ENCODE measurements at places on chromosomes 11 and 22.

DNA sequence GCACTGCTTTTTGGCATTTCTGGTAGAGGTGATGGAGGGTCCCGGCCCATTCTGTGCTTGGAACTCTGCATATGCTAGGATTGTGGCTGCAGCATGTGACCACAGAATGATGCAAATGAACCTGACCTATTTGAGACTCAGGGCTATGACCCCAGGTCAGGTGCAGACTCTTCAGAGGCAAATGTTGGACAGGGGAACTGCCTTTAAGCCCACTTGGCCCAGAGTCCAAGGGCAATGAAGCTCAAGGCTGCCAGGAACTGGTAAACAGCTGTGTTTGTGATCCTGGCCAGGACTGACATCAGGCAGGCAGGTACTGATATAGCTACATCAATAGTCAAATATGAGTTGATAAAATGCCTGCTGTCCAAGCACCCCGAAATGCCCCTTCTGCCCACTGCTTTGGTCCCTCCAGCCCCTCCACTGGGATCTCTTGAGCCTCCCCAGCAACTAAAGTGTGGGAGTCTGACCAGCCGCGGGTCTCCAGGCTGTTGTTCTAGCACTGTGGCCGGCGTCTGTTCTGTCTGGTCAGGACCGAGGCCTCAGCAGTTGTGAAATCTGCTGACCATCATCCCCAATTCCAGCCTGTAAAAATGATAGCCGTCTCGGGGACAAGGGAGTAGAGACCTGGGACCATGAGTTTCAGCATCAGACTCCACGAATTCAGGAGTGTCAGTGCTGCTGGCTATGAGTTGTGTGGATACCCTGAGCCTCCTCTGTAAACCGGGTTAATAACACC, 82.4 kb upstream of the EIF3D start:
- no peak for DNase-seq

- DNase-seq, result no peak
These were observed 155.6 kb upstream of the NCAM1 start for GRCh38 chr11:112805658-112806057.

DNA sequence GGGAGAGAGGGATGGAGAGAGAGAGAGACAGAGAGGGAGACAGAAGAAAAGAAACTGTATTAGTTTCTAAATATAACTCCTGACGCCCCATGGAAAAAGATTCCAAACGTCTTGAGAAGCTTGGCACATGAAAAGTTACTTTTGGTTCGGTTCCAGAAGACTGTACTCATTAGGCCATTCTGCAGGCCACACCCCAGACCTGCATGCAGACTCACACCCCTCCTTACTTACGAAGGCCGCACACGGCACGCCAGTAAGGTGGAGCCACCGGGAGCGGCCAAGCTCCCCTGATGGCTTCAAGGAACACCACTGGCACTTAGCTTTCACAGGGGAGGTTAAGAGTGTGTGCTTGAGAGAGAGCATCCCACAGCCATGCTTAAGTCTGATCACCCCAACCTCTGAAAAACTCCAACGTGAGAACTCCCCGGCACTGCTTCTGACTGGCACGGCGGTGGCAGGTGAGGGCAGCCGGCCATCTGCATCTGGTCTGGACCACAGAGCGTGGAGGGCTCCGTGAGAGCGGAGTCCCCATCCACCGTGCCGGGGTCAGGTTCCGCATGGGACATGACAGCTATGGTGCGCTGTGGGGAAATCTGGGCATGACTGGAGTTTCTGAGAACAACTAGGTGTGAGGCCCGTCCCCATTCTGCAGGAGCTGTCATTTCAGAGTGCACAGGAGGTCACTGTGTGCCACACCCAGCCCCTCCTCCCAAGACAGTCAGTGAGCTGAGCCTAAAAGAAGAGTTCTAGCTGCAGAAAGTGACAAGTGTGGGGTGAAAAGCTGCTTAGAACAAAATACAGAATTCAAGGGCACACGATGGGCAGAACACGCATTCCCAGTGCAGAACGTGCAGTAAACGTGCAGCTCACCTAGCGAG, 62.4 kb downstream of the MYH9 start:
- DNase-seq, result no peak

GRCh38 chr11:6393989-6394670, 3.9 kb downstream of the SMPD1 start:
- DNase-seq, result no peak

- no peak for DNase-seq
These were observed 32.6 kb downstream of the RTN4R start for GRCh38 chr22:20235389-20235991.

DNA sequence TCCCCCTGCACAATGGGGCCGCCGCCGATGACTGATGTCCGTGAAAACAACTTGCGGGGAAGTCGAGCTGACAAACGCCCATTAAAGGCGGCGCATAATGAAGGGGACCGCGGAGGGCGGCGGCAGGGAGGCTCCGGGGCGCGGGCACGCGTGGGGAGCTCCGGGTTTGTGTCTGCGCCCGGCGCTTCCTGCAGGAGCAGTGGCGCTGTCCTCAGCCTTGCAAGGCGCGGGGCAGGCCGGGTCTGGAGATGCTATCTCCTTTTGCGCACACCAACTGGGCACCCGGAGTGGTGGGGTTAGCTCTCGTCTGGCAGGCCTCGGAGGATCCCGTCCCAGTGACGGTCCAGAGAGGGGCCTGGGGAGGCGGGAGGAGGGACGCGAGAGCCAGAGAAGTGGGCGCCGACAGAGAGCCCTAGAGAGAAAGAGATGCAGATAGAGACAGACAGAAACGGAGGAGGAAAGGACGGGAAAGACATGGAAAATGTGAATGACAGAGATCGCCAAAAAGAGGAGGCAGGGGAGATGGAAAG, 390 bp upstream of the FGF3 start:
- DNase-seq, result no peak

GRCh38 chr11:16669799-16670415, 68.5 kb upstream of the C11orf58 start:
- no peak for DNase-seq

- no peak for DNase-seq
These were observed 395.2 kb upstream of the CNTN5 start for GRCh38 chr11:98625526-98625925.

- no peak for DNase-seq
These were observed 10.6 kb upstream of the ARAP1 start for GRCh38 chr11:72762641-72763304.

DNA sequence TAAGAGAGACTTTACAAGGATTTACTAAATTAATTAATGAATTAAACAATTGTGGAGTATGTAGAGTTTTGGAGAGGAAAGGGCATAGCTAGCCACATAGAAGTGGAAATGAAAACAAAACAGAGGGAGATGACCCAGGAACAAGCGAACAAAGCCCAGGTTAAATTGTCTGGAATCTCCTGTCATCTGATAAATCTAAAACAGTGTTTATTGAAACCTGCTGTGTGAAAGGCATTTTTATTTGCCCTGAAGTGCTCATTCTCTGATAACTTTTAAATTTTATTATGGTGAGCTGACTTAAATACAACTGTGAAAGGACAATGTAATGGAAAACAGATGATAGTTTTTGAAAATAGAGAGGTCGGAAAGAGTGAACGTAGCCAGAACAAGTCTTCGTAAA, 682.8 kb upstream of the KIRREL3 start:
- no peak for DNase-seq

DNA sequence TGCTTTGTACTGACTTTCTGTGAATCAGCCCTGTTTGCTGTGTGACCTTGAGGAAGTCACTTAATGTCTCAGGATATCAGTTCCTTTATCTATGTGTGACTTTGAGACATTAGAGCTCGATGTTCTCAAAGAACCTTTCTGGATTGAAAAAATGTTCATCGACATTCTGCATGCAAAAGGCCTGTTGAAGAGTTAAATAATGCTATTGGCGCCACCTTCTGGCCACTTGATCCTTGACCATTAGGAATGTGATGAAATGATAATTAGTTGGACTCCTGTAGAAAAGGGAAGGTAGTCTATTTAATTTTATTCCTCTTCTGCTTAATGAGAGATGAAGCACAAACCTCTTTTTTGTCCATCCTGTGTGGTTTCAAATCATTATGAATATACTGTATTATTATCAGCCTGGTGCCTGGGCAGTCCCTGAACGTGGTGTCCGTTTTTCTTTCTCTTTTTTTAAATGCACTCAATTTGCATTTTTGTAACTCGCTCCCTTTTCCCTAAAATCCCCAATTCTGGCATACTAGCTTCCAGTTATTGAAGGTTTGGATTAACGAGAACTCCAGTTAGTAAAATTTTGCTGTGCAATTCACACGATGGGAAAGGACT, 20.7 kb downstream of the ELF5 start:
- peak; percentile 49 for DNase-seq

GRCh38 chr11:64524534-64525042, 66.4 kb upstream of the SLC22A12 start:
- DNase-seq, result no peak

DNA sequence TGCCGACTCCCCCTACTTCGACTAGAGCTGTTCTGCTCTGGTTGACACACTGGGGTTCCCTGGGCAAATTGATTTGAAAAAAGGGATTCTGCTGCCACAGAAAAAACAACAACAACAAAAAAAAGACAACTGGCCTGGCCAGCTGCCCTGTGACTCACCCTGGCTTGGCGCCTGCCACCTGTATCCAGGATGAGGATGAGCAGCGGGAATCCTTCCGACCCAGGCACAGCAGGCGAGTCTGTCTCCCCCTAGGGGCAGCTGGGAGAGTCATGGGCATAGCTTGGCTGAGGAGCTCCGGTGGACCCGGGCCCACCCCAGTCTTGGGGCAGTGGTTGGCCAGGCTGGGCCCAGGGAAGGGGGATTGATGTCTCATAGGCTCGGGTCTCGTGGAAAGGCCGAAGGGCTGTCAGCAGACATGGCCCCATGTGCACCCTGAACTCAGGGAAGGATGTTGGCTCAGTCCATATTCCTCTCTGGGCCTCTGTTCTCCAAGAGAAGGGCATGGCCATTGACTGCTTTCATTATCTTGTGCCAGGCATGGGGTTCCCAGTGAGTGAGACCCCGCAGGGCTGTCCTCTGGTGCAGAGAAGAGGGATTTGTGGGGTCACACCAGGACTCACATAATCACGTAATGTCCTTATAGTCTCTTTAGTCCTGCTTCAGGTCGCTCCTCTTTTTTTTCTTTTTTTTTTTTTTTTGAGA, 10.4 kb upstream of the SUN2 start:
- peak; percentile 70 for DNase-seq

- no peak for DNase-seq
These were observed 26.5 kb downstream of the RPL27A start for GRCh38 chr11:8709002-8709672.

DNA sequence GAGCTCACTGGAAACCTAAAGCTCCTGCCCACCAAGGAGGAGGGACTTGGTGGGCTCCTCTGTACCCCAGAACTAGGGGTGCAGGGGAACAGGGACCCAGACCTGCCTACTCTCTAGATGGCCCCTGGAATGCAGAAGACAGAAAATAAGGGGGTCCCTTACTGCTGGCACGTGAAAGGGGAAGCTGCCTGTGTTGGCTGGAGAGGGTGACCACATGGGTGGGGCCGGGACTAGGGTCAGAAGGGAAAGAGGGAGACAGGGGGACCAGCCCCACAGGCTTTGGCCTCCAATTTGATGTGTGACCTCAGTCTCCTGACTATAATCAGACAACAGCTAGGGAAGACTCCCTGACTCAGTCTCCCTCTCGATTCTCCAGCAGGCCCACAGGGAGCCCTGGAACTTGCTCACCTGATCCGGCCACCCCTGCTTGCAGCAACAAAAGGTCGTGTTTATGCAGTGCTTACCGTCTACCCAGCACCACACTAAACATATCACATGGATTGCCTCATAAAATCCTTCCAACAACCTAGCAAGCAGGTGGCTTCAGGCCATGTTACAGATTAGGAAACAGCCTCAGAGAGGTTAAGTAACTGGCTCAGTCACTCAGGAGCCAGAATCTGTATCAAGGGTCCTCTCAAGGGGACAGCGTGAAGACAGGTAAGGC, 10.2 kb downstream of the ARAP1 start:
- no peak for DNase-seq

DNA sequence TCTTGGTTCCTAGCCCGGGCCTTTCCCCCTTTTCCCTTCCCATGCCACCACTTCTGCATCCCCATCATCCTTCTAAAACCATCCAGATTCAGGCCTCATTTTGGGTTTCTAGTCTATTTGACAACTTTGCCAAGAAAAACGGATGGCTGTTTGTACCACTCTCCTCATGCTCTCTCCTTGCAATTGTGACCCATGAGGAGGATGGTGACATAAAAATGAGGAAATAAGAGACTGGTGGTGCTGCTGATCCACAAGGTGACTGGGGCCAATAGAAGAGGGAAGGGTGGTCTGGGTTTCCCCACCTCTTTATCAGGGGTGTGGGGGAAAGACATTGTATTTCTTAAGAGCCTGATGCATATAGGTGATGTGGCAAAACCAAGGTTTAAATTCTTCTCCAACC, 1.0 kb downstream of the MS4A4A start:
- no peak for DNase-seq

- DNase-seq, result no peak
These were observed 40.3 kb upstream of the DAGLA start for GRCh38 chr11:61639816-61640443.
